ENCODE measurements at places on chromosomes 5 and 9.

GRCh38 chr9:110047232-110047954 lies 160.6 kb downstream of the C9orf152 start:
- DNase-seq: no peak

GRCh38 chr9:99595796-99596195 lies 225.9 kb upstream of the NR4A3 start:
- no peak for DNase-seq

DNA sequence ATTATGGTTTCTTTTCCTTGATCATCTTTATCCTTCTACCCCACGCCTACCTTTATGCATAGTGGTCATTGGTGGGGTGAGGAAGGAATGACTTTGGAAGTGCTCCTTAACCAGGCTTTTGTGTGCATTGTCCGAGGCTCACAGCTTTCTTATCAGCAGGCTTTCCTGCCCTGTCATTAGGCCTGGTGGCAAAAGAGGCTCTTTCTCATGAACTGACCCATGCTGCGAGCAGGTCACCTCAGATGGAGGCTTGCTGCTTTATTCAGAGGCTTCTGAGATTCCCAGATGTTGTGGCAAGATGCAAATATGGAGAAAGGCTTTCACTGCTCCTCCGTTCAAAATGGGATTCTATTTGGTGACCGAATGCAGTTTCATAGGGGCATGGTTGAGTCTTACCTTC lies 57.4 kb upstream of the DMRTA1 start:
- no peak for DNase-seq

GRCh38 chr9:110844121-110844520 lies 175.5 kb downstream of the MUSK start:
- no peak for DNase-seq

DNA sequence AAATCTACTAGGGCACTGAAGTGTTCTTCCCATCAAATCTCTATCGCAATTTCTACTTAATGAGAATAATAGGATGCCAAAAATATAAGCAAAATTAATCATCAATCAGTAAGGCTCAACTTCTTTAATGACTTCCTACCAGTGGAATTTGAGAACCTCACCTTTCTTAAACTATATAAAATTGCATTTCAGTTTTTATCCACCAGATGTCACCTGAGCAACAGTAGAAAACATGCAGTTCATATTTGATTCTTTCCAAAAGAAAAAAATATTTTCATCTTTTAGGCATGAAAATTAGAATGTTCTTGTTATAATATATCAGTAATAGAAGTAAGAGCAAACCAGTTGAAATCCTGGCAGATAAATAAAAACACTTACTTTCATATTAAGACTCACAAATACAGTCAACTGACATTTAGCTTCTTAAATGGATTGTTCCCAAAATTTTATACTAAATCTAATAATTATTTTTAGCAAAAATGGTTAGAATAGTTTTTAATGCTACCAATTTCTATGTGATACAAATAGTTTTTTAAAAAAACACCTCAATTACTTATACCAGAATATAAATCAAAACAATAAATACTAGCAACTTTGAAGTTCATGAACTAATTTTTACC lies 13.4 kb upstream of the CCDC112 start:
- DNase-seq: peak; percentile 12

DNA sequence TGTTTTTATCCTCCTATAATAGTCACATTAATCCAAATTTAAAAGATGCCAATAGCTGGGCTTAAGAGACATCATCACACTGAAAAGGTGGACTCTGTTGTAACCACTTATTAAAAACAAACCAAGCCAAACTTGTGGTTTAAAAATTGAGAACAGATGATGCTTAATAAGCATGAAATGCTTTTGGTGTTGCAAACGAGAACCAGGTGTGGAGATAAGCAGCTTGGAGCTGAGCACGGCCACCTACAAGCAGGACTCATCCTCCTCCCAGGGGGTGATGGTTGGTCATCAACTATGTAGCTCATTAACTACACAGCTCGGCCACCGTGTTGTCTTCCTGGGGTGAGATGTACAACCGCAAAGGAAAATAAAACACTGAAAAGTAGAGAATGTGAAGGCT lies 154.4 kb downstream of the NPR3 start:
- peak; percentile 34 for DNase-seq

- no peak for DNase-seq
Observed at GRCh38 chr9:2420543-2420942, 201.0 kb upstream of the VLDLR start.

DNA sequence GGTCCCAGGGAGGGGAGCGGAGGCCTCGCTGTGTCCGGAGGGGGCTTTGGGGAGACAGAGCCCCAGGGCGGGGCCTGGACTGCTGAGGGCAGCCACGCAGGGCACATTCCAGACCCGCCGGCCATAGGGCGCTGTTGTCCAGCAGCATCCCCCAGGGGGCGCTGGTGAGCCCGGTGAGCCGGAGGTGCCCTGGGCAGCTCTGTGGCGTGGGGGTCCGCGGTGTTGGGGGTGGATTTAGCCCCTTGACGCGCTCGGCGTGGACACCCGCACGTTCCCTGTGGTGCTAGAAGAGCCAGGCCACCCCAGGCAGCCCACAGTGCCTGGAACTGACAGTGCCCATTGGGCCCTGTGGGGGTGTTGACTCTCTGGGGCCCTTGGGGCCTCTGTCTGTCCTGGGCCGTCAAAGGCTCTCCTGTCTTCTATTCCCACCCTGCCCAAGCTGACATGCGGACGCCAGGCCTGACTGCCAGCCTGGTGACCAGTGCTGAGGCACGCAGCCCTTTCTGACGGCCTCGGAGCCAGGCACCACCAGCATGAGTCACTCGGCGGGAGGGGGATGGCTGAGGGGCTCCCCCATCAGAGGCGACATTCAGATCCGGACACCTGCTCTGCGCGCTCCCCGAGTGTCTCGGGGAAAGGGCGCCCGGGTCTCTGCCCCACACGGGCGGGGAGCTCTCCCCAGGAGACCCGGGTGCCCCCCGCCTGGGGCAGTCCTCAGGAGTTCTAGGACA lies 23.9 kb downstream of the TPPP start:
- no peak for DNase-seq

- DNase-seq: no peak
Observed at GRCh38 chr9:95511952-95512708, 4.6 kb downstream of the PTCH1 start.

DNA sequence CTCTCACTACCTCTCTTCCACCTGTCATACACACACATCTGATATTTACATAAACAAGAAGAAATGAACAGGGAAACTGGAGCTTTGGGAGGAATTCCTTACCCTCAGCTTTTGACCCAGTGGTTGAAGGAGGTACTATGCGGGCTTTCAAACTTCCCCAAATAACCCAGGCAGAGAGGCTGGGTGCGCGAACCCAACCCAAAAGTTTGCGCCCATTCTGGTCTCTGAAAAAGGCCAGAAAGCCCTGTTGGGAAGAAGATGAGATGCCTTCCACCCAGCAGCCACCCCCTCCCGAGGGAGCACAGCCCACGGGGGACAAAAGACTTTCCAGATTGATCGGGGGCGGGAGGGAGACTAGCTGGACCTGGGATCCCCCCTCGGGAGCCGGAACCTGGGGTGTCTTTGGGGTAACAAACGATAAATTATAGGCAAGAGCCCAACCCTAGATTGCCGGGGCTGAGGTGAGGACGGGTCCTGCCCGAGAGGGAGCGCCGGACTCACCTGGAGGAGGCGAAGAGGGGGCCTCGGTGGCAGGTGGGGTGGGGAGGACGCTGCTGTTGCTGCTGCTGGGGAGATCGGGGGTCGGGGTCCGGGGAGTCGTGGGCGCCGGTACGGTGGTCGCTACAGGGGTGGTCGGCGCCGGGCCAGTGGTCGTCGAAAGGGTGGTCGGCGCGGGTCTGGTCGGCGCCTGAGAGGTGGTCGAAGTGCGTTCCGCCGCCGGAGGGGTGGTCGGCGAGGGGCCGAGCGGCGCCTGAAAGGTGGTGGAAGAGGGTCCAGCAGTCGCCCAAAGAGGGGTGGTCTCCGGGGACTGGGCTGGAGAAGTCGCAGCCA lies 798 bp downstream of the MEGF9 start:
- DNase-seq: no peak

- DNase-seq: no peak
Observed at GRCh38 chr9:84862810-84863287, 193.3 kb downstream of the NTRK2 start.

DNA sequence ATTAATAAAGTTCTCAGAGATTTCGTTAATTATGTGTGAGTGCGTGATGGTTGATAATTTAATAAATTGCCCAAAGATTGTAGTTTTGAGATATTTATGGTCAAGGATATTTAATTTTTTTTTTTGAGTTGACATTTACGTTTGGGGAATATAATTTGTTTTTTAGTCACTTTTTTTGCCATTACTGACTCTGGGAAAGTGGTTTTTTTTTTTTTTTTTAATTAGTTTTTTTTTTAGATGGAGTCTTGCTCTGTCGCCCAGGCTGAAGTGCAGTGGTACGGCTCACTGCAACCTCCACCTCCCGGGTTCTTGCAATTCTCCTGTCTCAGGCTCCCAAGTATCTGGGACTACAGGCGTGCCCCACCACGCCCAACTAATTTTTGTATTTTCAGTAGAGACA lies 1.7 kb downstream of the BDP1 start:
- no peak for DNase-seq

GRCh38 chr5:112154940-112155686 lies 264.0 kb downstream of the EPB41L4A start:
- no peak for DNase-seq

GRCh38 chr5:133456933-133457402 lies 155.4 kb downstream of the FSTL4 start:
- no peak for DNase-seq

DNA sequence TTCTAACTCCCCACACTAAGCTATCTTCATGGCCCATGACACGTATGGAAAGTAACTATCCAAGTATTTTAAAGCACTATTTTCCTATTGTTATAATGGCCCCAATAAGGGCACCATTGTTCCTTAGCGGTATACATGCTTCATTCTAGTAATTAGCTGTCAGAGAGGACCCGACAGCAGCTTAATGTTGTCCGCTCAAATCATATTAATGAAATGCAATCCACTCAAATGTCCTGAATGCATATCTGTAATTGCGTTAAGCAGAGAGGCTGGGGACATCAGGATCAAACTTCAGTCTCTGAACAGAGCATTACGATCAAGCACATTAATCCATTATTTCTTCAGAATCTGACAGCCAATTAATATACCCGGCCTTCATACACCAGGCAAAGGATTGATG lies 139.7 kb downstream of the CRB2 start:
- no peak for DNase-seq

DNA sequence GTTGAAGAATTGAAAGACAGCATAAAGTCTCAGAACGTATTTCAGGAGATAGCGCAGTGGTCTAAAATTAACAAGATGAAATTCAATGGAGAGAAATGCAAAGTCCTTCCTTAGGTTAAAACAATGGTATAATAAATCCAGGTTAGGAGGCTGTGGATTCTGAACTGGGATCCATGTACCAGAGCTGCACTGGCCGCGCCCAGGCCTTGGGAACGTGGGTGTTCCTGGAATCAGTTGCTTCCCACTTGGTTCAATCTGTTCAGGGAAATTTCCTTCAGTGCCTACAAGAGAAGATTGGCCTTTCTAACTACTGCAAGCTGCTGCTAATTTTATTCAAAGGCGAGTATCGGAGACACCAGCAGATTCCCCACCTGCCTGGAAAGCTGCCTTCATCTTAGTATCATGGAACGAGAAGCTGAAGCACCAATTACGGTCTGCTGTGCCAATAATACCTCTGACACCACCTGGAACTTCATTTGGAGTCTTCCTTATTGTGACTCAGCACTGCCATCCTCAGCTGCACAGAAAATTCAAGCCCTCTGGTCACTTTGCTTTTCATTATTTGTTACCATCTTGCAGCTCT lies 14.3 kb upstream of the CTNND2 start:
- no peak for DNase-seq

- DNase-seq: peak; percentile 34
Observed at GRCh38 chr5:2756211-2757152, 5.0 kb upstream of the IRX2 start.

- DNase-seq: no peak
Observed at GRCh38 chr5:67156976-67157583, 39.5 kb downstream of the CD180 start.

DNA sequence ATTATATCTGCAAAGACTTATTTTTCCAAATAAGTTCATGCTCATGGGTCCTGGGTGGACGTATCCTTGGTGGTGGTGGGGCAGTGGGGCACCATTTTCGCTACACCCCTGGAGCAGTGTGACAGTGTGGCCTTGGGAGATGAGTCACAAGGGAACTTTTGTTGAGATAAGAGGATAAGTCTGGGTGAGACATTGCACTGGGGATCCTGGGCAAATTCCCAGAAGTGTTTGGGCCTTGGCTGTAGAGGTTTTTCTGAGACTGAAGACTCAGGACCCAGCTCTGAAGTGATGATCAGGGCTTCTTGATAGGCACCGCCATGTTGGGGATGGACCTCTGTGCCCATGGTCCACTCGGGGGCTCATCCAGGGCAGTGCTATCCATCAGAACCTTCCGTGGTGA lies 149.4 kb downstream of the MACROH2A1 start:
- DNase-seq: no peak

- DNase-seq: no peak
Observed at GRCh38 chr5:57850109-57850508, 367.5 kb upstream of the ACTBL2 start.

GRCh38 chr5:64971513-64971912 lies 202.8 kb downstream of the CWC27 start:
- DNase-seq: no peak

Measured in AG09319 (cell line).